Stimulated activated CD4-positive, alpha-beta T cell treated with anti-CD3 and anti-CD28 coated beads, Interleukin-12 subunit alpha, Interleukin-12 subunit beta, amount 100 ng/mL, for 48 hours (primary cell): ENCODE measurements at places on chromosomes 5 and 9.
A peak's percentile ranks its signal among the peaks of the same experiment; 100 is the strongest.

DNA sequence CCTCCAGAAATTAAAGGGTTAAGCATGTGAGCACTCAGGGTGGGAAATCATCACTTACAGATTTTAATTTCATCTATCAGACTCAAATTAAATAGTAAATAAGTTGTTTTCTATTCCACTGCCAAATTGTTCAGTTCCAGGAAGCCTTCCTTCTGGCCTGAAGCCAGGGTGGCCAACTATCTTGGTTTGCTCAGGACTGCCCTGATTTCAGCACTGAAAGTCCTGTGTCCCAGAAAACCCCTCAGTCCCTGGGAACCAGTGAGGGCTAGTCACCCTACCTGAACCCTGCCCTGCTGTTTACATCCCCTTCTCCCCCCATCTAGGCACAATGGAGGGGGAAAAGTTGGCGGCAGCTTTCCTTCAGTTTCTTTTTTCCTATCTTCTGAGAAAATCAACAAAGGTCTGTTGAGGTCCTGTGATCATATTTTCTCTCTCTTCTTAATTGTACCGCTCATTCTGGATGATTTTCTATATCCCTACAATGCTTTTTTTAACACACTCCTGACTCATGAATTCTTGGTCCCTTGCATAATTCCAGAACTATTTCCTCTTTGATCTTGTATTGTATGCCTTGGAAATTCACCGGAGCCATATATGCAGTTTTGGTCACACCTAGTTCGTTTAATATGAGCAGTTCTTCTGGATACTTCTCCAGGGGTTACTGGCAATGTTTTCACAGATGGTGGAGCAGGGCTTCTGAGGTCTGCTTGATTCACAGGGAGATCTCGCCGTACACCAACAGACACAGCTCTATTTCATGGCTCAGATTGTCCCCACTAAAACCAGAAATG is 103.8 kb downstream of the MAP1B start:
- DNase-seq, result no peak

DNA sequence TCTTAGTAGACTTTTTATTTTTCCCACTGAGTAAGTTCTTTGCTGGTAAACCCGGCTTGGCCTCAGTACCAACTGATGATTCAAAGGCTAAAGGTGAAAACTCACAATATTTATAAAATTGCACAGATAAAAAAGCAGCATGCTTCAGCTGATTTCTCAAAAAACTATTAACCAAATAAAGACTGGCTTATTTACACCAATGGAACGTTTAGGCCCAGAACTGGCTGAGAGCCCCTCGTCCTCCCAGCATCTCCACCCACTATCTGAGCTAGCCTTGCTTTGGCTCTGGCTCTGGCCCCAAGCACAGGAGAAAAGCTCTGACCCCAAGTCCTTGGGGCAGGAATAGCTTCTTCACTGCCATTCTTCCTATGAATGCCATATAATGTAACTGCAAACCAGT is 68.5 kb downstream of the SPTLC1 start:
- DNase-seq, result no peak

- peak; percentile 14 for DNase-seq
Measured at GRCh38 chr9:90044710-90045151, 439.9 kb downstream of the GADD45G start.

DNA sequence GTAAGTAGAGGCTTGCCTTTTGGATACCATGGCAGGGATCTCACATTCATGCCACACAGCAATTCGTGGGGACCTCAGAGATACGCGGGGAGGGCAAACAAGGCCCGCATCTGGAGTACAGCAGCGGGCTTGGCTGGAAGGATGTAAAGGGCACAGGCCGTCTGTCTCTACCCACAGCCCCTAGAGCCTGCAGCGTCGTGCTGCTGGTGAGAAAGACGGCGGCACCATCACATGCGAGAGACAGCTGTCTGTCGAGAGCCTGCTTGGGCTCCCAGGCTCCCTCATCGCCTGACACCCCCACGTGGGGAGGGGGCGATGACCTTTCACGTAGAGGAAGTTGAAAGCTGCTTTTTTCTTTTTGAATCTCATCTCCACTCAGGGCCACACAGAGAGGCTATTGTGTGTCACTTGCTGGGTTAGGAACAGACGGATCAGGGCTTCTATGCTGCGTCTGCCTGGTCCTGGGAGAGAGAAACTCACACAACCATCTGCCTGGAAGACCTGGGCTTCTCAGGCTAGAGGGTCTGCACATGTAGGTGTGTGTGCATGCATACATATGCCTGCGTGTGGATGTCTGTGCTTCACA is 134.6 kb upstream of the PPP1R26 start:
- DNase-seq, result no peak

GRCh38 chr9:23153058-23153457 is 673.0 kb downstream of the ELAVL2 start:
- DNase-seq, result no peak
